ENCODE measurements at places on chromosomes 2 and 18. TPM values are rescaled to one million over a fixed set of nuclear protein-coding genes. Genes with fewer than 3 reads are reported as not detected.

The DUSP28 gene
- total RNA-seq = 8.3 TPM

The POTEF gene
- total RNA-seq = not detected

The ACYP2 gene
- 10.6 TPM for total RNA-seq

The GALNT13 gene
- total RNA-seq = not detected

DNA sequence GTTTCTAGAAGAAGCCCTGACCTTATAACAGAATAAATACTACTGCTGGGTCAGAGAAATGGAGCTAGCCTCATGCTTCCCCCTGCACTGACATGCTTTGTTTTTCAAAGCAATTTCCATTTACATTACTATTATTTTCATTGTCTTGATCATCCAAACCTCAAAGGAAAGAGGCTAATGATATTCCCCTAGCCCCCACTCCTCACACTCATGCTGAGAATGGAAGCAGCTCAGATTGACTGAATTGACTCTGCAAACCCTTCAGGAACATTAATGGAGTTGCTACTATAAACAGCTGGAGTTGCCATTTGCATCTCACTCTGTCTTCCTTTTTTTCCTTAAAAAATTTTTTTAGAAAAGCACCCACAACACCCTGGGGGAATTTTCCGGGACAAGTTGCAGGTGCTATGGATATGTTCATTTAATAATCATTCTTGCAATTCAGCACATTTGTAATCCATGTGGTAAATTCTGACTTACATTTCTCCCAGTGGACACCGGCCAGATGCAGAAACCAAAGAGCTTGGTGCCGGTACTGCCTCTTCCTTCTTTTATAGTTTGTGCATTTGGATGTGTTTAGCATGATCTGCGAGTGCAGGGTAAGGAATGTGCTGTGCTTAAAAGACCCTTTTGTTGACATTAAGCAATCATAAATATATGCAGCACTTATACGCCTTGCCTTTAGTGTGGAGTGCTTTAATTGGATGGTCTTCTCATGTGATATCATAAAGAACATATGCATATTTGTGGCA is 103.3 kb upstream of the OSR1 start:
- no peak overlapping the region for H3K4me3 ChIP-seq
- H3K4me1 ChIP-seq = no peaks in the 10 kb centered on the region
- H3K27me3 ChIP-seq = no peaks in the 10 kb centered on the region
- H3K36me3 ChIP-seq = no peaks in the 10 kb centered on the region
- H3K27ac ChIP-seq = no peak overlapping the region

- no peaks in the 10 kb centered on the region for H3K36me3 ChIP-seq
- no peaks in the 10 kb centered on the region for H3K4me1 ChIP-seq
- H3K27me3 ChIP-seq = no peaks in the 10 kb centered on the region
- H3K4me3 ChIP-seq = no peak overlapping the region
- H3K27ac ChIP-seq = no peak overlapping the region
Measured at GRCh38 chr2:147425437-147426029, 419.3 kb upstream of the ACVR2A start.

DNA sequence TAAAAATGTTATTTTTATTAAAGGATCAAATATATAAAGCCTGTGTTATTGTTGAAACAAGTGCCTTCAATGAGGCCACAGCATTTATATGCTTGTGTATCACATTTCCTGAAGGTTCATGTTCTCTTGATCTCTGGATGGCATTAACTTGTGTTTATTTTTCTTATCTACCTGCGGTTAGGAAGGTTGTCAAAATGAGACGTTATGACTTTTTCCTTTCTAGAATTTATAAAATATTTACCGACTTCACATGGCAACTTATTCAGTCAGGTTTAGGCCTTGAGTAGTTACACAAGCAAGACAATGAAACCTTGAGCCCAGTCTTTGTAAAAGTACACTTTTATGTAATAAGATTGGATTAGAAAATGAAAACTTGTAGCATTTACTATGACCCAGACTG is 196.4 kb upstream of the ACVR2A start:
- DNase-seq = no peak
- no peaks in the 10 kb centered on the region for H3K27me3 ChIP-seq
- H3K36me3 ChIP-seq = no peaks in the 10 kb centered on the region
- no peaks in the 10 kb centered on the region for H3K4me1 ChIP-seq

GRCh38 chr2:211900000-211900399 is 638.6 kb downstream of the ERBB4 start:
- no peaks in the 10 kb centered on the region for H3K27me3 ChIP-seq
- no peaks in the 10 kb centered on the region for H3K4me1 ChIP-seq
- H3K36me3 ChIP-seq = no peaks in the 10 kb centered on the region
- H3K4me3 ChIP-seq = no peak overlapping the region

- H3K27me3 ChIP-seq = peaks cover 2% of the 10 kb centered on the region
- DNase-seq = no peak
- H3K36me3 ChIP-seq = no peaks in the 10 kb centered on the region
Measured at GRCh38 chr2:70718241-70718640, 49.8 kb downstream of the ADD2 start.

DNA sequence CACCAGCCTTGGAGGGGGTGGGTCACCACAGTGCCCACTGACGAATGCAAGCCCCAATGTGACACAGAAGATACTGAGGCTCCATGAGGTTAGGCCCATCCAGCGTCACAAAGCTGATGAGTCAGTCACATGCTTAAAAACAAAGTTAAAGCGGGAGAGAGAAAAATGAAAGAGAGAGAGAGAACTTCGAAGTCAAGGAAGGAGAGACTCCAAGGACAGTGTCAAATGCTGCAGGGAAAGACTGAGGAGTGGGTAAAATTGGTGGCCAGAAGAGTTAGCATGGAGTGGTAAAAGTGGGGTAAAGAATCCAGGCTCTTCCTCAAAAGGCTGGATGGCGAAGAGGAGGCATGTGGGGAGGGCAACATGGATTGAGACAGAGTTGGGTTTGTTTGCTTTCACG is 201.9 kb upstream of the CCDC150 start:
- no peaks in the 10 kb centered on the region for H3K36me3 ChIP-seq
- H3K4me3 ChIP-seq = no peak overlapping the region
- no peak overlapping the region for H3K27ac ChIP-seq
- peaks cover 8% of the 10 kb centered on the region for H3K27me3 ChIP-seq

GRCh38 chr2:62099050-62099449 is 96.9 kb upstream of the B3GNT2 start:
- no peak for DNase-seq
- no peaks in the 10 kb centered on the region for H3K27me3 ChIP-seq
- no peaks in the 10 kb centered on the region for H3K4me1 ChIP-seq
- H3K36me3 ChIP-seq = no peaks in the 10 kb centered on the region

DNA sequence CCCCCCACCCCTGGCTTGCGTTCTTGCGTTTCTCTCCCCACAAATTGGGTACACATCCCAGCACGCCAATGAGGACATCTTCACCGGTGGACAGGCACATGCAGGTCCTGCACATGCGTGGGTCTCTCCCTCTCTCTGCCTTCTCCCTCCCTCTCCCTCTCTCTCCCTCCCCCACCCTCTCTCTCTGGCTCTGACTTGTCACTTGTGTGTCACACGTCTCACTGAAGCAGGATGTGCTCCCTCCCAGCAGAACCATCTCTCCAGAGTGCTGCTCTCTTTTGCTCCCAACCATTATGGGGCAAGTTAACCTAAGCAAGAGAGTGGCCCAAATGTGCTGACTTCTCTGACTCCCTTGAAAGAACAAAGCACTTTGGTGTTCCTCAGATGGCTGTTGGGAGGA is 120.8 kb upstream of the CAB39 start:
- no peaks in the 10 kb centered on the region for H3K27me3 ChIP-seq
- no peak overlapping the region for H3K4me3 ChIP-seq
- peaks cover 9% of the 10 kb centered on the region for H3K4me1 ChIP-seq

GRCh38 chr18:30676053-30676480 is 366.5 kb downstream of the DSC3 start:
- no peaks in the 10 kb centered on the region for H3K27me3 ChIP-seq
- no peak overlapping the region for H3K4me3 ChIP-seq

DNA sequence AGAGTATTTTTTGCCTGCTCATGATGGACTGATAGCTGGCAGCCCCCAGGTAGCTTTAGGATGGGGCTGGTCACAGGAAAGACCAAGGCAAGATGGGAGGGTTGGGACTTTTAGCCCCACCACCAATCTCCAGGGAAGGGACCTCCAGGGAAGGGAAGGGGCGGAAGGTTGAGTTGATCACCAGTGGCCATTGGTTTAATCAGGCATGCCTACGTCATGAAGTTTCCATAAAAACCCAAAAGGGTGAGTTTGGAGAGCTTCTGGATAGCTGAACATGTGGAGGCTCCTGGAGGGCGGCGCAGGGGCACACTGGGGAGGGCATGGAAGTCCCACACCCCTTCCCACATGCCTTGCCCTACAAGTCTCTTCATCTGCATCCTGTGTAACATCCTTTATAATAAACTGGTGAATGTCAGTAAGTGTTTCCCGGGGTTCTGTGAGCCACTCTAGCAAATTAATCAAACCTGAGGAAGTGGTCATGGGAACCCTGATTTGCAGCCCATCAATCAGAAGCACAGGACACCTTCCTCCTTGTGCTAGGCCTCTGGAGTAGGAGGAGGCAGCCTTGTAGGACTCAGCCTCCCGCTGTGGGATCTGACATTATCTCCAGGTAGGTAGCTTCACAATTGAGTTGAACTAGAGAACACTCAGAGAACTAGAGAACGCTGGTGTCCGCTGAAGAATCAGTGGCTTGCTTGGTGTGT is 30.3 kb downstream of the RAB31 start:
- no peaks in the 10 kb centered on the region for H3K27me3 ChIP-seq
- no peak overlapping the region for H3K27ac ChIP-seq
- H3K4me3 ChIP-seq = no peak overlapping the region
- H3K36me3 ChIP-seq = no peaks in the 10 kb centered on the region
- DNase-seq = no peak

DNA sequence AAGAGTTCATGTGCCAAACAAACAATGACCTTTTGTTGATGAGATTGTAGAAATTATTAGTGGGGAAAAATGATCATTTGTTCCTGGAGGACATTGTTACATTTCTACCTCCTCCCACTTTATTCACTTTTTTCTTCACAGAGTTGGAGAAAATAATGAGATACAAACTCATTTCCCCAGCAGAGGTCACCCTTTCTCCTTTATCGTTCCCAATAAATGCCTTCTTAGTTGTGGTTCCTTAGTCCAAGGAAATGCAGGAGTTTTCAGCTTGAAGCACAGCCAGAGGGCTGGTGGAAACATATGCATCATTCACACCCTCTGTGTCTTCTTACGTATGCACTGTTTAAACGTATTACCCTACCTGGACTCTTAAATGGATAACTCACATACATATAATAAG is 108.8 kb downstream of the SLC4A3 start:
- H3K4me3 ChIP-seq = no peak overlapping the region
- no peaks in the 10 kb centered on the region for H3K4me1 ChIP-seq
- no peaks in the 10 kb centered on the region for H3K36me3 ChIP-seq
- no peak overlapping the region for H3K27ac ChIP-seq

GRCh38 chr18:7737550-7737949 is 170.4 kb downstream of the PTPRM start:
- H3K36me3 ChIP-seq = no peaks in the 10 kb centered on the region
- no peaks in the 10 kb centered on the region for H3K27me3 ChIP-seq
- no peak overlapping the region for H3K27ac ChIP-seq
- H3K4me3 ChIP-seq = no peak overlapping the region
- no peaks in the 10 kb centered on the region for H3K4me1 ChIP-seq

DNA sequence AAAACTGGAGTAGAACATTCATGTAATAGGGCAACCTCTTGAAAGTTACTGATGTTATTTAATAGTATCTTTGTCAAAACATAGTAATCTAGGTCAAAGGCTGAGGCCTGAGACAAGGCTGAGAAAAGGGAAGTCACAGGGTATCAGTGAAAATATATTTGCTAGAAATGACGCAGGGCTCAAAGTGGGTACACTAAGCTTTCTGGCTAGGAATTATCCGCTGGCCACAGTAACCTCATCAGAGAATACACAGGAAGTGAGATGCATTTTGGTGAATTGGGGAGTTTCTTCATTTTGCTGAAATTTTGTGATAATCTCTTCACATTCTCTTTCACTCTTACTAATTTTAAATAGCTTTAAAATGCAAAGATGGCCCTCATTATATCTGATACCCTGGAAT is 206.8 kb downstream of the OTX1 start:
- H3K4me3 ChIP-seq = no peak overlapping the region
- H3K27me3 ChIP-seq = no peaks in the 10 kb centered on the region
- H3K36me3 ChIP-seq = no peaks in the 10 kb centered on the region
- peak; percentile 0 for DNase-seq

GRCh38 chr18:6106091-6106685 is 210.9 kb upstream of the TMEM200C start:
- no peak overlapping the region for H3K27ac ChIP-seq
- H3K4me1 ChIP-seq = no peaks in the 10 kb centered on the region
- H3K27me3 ChIP-seq = no peaks in the 10 kb centered on the region
- no peak for DNase-seq
- H3K4me3 ChIP-seq = no peak overlapping the region
- H3K36me3 ChIP-seq = no peaks in the 10 kb centered on the region

DNA sequence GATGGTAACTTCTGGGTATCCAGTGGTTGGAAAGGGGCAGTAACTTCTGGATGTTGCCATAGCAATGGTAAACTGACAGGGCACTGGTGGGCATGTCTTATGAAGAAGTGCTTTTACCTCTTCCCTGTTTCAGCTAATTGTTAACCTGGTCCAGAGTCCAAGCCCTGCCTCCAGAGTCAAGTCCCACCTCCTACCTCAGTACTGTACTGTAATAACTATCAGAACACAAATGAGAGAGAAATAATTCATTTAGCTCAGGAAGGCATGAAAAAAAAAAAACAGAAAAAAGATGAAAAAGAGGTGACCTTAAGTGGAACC is 237.0 kb downstream of the ZNF804A start:
- H3K4me1 ChIP-seq = no peaks in the 10 kb centered on the region
- H3K36me3 ChIP-seq = no peaks in the 10 kb centered on the region
- no peak for DNase-seq

DNA sequence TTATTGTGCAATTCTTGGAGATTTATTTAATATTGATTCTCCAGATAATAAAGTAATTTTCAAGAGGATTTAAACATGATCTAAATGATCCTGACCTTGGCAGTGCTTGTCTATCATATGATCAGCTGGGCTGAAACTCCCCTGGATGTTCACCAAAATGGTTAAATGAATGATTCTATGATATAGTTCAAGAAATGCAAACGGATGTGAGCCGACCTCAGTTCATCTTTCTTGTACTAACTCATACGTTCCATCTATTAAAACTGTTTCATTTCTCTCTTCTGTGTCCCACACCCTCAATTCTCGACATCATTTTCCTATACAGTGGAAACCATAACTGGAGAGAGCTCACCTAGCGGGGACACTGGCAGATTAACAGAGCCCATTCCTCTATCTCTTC is 281.7 kb upstream of the CCDC68 start:
- H3K27ac ChIP-seq = no peak overlapping the region
- no peaks in the 10 kb centered on the region for H3K4me1 ChIP-seq
- H3K27me3 ChIP-seq = no peaks in the 10 kb centered on the region
- no peaks in the 10 kb centered on the region for H3K36me3 ChIP-seq
- no peak for DNase-seq

- no peaks in the 10 kb centered on the region for H3K4me1 ChIP-seq
- no peak overlapping the region for H3K4me3 ChIP-seq
- H3K27ac ChIP-seq = no peak overlapping the region
Measured at GRCh38 chr2:50344509-50345106, 687.3 kb downstream of the NRXN1 start.

GRCh38 chr2:8412586-8412985 is 269.3 kb upstream of the ID2 start:
- no peak overlapping the region for H3K27ac ChIP-seq
- no peak overlapping the region for H3K4me3 ChIP-seq
- H3K27me3 ChIP-seq = no peaks in the 10 kb centered on the region

GRCh38 chr2:16773080-16773713 is 107.6 kb upstream of the CYRIA start:
- H3K4me3 ChIP-seq = no peak overlapping the region
- no peaks in the 10 kb centered on the region for H3K4me1 ChIP-seq
- no peak overlapping the region for H3K27ac ChIP-seq
- DNase-seq = no peak
- H3K36me3 ChIP-seq = no peaks in the 10 kb centered on the region
- H3K27me3 ChIP-seq = no peaks in the 10 kb centered on the region

GRCh38 chr18:55688030-55688429 is 100.0 kb upstream of the TCF4 start:
- H3K27ac ChIP-seq = no peak overlapping the region
- H3K4me1 ChIP-seq = no peaks in the 10 kb centered on the region
- H3K4me3 ChIP-seq = no peak overlapping the region
